ENCODE measurements at places on chromosomes 1 and 21. TPM values are rescaled to one million over a fixed set of nuclear protein-coding genes. Genes with fewer than 3 reads are reported as not detected.

Gene CYP4Z1
- total RNA-seq = not detected

Gene UBL4B
- not detected for total RNA-seq

DNA sequence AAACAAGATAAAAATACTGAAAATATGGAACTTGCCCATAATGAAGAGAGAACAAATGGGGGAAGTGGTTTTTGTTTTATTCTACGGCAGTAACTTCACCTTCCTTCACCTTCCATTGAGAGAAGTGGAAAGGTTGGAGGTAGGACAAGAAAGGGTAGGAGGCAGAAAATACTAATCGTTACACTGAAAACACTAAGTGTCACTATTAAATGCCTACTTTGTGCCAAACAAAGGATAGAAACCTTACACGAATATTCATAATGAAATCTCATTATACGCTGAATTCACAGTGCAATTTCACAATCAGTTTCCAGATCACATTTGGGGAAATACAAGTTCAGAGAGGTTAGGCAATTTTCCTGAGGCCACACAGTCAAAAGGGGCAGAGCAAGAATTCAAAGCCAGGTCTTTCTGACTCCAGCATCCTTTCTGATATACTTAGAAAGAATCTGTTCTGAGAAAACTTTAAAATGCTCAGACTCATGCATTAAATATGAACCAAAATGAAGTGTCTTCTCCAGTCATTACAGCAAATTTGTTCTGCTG is 3.0 kb downstream of the TIAM1 start:
- H3K4me3 ChIP-seq = no peak overlapping the region
- H3K27me3 ChIP-seq = peaks cover 19% of the 10 kb centered on the region

GRCh38 chr1:85934516-85934915 is 222.1 kb downstream of the COL24A1 start:
- H3K4me1 ChIP-seq = no peaks in the 10 kb centered on the region
- no peaks in the 10 kb centered on the region for H3K36me3 ChIP-seq
- H3K27ac ChIP-seq = no peak overlapping the region
- no peak overlapping the region for H3K4me3 ChIP-seq
- H3K27me3 ChIP-seq = no peaks in the 10 kb centered on the region
